ENCODE measurements at places on chromosomes 5 and 9.
A peak's percentile ranks its signal among the peaks of the same experiment; 100 is the strongest.

GRCh38 chr5:174559566-174560090, 164.8 kb upstream of the MSX2 start:
- DNase-seq, result no peak

DNA sequence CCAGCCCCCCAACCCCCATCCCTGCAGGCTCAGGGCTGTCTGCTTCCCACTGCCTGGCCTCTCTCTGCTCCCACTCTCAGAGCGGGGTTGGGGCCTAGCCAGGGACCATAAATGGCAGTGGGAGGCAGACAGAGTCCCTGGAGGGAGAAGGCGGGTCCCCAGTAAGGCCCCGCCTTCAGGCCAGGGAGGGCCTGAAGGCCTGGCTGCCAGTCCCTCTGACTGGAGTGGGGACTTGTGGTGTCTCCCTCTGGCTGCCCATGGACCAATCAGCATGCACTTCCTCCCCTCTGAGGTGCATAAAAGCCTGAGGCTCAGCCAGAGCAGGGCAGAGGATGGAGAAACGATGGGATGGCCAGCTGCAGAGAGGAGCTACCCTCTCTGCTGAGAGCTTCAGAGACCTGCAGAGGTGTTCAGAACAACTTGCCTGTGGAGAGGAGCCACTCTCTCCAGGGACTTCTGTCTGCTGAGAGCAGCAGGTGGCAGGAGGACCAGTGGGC, 2.7 kb upstream of the BTNL9 start:
- DNase-seq, result no peak

DNA sequence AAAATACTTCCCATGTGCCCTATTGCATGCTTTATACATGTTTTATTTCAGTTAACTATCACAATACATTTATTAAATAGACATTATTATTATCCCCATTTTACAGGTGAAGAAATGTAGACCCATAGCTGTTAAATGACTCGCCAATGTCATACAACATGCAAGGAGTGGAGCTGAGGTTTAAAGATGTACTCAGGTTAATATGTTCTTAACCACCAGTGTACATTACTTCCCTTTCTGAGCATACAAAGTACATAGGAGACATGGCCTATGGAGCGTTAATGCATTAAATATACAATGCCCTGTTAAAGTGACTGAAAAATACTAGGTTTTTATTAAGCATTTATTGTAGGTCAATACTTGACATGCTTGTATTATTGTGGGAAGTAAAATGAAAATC, 407.0 kb downstream of the PDE4D start:
- DNase-seq, result no peak

GRCh38 chr9:93094658-93095204, 1.3 kb upstream of the CARD19 start:
- no peak for DNase-seq

GRCh38 chr5:135208903-135209721, 175.1 kb upstream of the PITX1 start:
- DNase-seq, result peak; percentile 89

DNA sequence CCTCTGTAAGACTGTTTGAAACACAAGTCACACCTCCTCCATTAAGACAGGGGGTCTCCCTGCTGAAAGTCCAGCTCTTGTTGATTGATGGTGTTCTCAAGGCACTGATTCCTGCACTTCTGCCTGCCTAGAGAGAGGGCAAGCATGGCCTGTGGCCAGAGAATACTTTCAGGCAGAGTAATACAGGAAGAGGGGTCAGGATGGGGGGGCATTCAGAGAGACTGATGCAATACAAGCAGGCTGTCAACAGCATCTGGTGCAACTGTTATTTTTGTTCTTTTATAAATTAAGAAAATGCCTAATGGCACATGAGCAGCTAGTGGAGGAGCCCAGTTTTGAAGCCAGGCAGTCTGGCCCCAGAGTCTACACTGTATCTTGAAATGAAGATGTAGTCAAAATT, 302.2 kb downstream of the DIRAS2 start:
- DNase-seq, result no peak

- DNase-seq, result no peak
These were observed 33.2 kb upstream of the SNX2 start for GRCh38 chr5:122741681-122742080.

GRCh38 chr5:120901199-120901598, 437.1 kb downstream of the PRR16 start:
- no peak for DNase-seq

DNA sequence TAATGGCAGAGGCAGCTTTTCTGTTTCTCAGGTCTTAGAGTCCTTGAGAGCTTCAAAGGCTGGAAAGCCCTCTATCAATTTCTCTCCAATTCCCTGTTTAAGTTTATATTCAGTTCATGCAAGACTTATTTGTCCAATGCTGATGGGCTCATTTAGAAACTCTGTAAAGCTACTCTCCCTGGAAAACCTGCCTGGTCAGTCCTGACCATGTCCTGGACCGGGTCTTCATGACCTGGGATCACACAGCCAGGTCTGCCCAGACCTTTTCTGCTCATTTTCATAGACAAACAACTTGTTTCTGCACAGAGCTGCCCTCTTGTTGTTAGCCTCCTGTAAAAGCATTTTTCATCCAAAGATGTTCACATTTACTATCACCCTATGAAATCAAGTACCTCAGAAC, 85.4 kb upstream of the TBCA start:
- DNase-seq, result no peak

- DNase-seq, result peak; percentile 21
These were observed 453 bp downstream of the CPEB4 start for GRCh38 chr5:173888473-173889131.

DNA sequence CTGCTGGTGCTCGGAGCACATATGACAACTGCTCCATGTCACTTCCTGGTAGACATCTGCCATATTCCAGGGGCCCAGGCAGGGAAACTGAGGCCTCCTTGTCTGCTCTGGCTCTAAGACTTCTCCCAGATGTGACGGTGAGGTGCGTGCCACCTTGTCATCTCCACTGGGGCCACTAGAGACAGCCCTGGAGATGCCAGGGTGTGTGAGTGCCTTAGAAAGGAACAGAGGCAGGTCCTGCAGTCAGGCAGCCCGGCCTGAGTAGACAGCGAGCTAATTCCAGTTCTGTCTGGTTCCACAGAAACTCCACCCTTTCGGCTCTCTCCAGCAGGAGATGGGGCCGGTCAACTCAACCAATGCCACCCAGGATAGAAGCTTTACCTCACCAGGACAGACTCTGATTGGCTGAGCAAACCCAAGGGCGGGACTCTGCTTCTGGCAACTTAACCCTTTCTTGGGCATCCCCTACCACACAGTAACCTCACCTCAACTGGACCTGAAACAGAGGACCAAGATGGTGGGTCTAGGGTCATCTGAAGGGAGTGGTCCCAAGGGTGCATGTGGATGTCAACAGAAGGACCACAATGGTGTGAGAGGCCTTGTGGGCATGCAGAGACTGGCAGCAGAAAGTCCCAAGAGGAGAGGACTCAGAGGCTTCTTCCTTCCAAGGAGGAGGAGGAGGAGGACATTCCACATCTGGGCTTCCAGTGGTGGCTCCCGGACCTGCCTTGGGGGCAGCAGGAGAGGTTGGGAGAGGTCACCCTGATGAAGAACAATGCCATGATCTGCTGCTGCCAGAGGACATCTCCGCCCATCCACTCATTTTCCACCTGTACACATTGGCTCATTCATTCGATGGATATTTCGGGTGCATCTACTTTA, 77.7 kb downstream of the RGS3 start:
- peak; percentile 60 for DNase-seq

DNA sequence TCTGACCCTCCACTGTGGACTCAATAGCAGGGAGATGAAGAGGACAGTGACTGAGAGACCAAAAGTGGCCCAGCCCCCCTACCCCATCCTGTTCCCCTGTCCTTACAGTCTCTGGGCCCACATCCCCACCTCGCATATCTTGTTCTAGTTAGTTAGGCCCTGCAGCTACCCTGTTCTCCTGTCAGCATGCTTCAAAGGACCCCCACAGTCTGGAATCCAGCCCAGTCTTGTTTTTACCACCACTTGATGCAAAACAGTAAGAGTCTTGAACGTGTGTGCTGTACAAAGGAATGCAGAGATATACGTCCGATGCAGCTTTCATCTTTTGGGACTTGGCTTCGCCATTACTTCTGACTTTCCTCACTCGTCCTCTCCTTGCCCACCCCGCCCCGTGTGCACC, 12.2 kb upstream of the POMT1 start:
- no peak for DNase-seq

DNA sequence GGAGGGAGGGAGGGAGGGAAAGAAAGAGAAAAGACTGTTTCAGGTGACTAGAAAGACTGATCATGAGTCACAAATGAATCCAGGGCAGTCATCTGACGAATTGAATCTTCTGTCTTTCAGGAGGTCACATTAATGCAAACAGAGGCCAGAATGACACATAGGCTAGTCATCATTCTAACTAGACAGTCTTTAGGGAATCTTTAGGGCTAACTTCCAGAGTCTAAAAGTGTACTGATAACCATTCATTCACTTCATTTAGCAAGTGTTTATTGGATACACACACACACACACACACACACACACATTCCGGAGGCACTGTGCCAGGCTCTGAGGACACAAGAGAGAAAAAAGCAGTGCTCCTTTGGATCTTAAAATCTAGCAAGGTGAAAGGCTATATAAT, 156.7 kb downstream of the EBF1 start:
- DNase-seq, result peak; percentile 82

DNA sequence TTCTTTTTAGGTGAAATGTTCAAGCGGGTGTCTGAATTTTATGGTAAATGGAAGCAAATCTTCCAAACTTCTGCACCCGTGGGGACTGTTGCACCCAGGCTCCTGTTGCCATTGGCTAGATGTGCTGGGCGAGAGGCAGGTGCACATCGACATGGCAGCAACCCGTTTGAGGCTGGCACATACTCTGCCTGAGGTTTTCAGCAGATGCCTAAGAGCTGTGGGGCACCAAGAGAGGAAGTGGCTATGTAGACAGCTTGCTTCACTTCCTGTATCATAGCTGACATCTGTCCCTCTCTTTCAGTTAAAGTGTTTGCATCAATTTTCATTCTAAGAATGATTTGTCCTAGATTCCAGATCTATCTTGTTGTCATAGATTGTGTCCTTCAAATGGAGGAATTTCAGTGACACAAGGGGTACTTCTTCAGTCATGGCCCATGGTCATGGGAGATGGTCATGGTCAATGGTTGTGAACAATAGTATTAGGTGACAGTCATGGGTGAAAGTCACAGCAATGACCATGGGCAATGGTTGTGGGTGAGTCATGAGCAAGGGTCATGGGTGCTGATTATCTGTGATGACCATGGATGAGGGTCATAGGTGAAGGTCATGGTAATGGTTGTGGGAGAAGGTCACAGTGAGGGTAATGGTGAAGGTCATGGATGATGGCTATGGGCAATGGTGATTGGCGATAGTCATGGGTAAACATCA, 115.1 kb upstream of the IRX4 start:
- DNase-seq, result no peak

DNA sequence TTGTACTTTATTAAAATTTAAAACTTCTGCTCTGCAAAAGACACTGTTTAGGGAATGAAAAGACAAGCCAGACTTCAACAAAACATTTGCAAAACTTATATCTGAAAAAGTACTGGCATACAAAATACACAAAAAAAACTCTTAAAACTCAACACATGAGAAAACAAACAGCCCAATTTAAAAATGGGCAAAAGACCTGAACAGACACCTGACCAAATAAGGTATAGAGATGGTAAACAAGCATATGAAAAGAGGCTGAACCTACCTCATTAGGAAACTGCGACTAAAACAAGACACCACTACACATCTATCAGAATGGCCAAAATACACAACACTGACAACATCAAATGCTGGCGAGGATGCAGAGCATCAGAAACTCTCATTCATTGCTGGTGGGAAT, 54.4 kb upstream of the LMX1B start:
- DNase-seq, result no peak

GRCh38 chr9:12510551-12510950, 182.6 kb upstream of the TYRP1 start:
- no peak for DNase-seq

DNA sequence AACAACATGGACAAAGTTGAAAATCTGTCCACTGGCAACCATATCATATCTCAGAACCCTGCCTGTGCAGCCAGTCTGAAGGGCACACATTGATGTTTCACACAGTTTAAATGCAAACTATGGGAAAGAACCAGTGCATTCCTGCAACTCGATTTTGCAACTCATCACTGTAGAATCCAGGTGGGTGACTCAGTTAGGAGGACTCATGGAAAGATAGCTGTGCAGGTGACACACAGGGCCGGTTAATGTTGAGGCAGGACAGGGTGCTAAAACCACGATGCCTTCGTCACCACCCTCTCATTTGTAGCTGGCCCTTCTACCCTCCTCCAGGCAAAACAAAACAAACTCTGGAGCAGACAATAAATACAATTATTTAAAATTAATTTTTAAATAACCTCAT, 62.8 kb downstream of the TLE1 start:
- DNase-seq, result no peak

- DNase-seq, result no peak
These were observed 627 bp downstream of the ARRDC1 start for GRCh38 chr9:137606005-137606621.

GRCh38 chr5:85143138-85143537, 758.5 kb upstream of the EDIL3 start:
- DNase-seq, result no peak

DNA sequence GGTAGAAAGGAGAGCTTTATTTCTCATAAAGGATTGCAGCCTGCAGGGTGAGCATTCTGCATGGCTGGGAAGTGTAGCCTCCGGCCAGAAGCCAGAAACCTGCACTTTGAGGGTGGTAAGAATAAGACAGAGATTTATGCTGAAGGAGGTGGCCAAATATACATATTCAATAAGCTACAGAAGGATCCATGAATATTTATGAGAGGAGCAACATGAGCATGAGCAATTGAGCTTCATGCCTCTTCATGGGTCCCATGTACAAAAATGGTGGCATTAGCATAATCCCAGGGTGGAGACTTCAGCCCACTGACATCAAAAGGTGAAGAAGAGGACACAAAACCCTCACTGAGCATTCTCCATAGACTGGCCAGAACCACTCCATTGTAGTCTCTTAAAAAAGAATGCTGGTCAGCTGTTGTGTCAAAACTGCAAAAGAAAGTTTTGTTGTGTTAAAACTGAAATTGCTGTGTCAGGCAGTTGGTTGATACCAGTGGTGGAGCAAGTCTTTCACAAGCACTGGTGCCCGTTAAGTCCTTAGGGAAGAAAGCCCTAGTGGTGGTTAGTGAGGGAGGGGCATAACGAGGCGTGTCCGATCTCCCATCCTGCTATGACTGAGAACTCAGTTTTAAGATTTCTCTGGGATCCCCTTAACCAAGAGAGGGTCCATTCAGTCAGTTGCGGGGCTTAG, 160.8 kb upstream of the MAP1B start:
- DNase-seq, result no peak

All from hepatic stellate cell (primary cell).